ENCODE measurements at places on chromosomes 13 and 19. TPM values are rescaled to one million over a fixed set of nuclear protein-coding genes. Genes with fewer than 3 reads are reported as not detected.

Gene KLK3
- polyA plus RNA-seq: 0.24 TPM

Gene PROZ
- not detected for polyA plus RNA-seq

Gene KIR3DL2
- polyA plus RNA-seq: 0.32 TPM

Gene STOML3
- polyA plus RNA-seq: not detected

Gene MPHOSPH8
- 44.3 TPM for polyA plus RNA-seq

Gene ZNF681
- 1.5 TPM for polyA plus RNA-seq

Gene ZNF616
- polyA plus RNA-seq: 5.1 TPM

Gene SAE1
- polyA plus RNA-seq: 138 TPM

Gene NKG7
- polyA plus RNA-seq: 1.6 TPM

Gene WDR88
- not detected for polyA plus RNA-seq

Gene CCDC122
- 5.2 TPM for polyA plus RNA-seq

Gene ATP1A3
- 0.02 TPM for polyA plus RNA-seq

Gene VSTM1
- polyA plus RNA-seq: not detected

Gene LHB
- not detected for polyA plus RNA-seq

Gene ZNF728
- 0.67 TPM for polyA plus RNA-seq

Gene LPAR2
- 7.9 TPM for polyA plus RNA-seq

Gene CEACAM16
- polyA plus RNA-seq: not detected

Gene PLK5
- polyA plus RNA-seq: not detected

Gene TDRD3
- polyA plus RNA-seq: 22.0 TPM

Gene RYR1
- 1.5 TPM for polyA plus RNA-seq

Gene FXYD7
- polyA plus RNA-seq: not detected

Gene ZNF699
- polyA plus RNA-seq: 3.6 TPM

Gene ZNF430
- polyA plus RNA-seq: 10.5 TPM

Gene DMWD
- polyA plus RNA-seq: 33.9 TPM

Gene PLIN5
- polyA plus RNA-seq: 8.8 TPM

Gene TTC9B
- not detected for polyA plus RNA-seq

Gene HSPH1
- polyA plus RNA-seq: 46.6 TPM

Gene MCOLN1
- 20.4 TPM for polyA plus RNA-seq

Gene ZNF528
- 12.5 TPM for polyA plus RNA-seq
